ENCODE measurements at places on chromosomes 2 and 18. TPM values are rescaled to one million over a fixed set of nuclear protein-coding genes. Genes with fewer than 3 reads are reported as not detected.

ABCB11 gene
- total RNA-seq: not detected

SNORC gene
- total RNA-seq: 0.61 TPM

COLEC11 gene
- 0.79 TPM for total RNA-seq

GRCh38 chr2:49037197-49037596 is 117.1 kb downstream of the FSHR start:
- DNase-seq: no peak

DNA sequence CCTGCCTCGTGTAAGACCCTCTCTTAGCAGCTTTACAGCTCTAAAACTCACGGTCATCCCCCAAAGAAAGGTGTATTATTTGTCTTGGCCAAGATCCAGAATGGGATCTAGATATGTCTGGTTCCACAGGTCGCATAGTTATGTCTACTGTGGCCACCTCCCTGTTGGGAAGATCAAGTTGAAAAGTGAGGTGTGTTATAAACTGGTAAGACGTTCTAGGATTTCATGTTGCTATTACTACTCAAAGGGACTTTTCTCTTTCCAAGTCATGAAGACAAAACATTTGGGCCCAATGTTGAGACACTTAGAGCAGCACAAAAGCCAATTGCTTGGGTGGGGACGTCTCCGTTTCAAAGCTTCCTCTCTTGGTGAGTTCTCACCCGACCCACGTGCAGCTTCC is 766.0 kb downstream of the RNF144A start:
- no peak for DNase-seq

DNA sequence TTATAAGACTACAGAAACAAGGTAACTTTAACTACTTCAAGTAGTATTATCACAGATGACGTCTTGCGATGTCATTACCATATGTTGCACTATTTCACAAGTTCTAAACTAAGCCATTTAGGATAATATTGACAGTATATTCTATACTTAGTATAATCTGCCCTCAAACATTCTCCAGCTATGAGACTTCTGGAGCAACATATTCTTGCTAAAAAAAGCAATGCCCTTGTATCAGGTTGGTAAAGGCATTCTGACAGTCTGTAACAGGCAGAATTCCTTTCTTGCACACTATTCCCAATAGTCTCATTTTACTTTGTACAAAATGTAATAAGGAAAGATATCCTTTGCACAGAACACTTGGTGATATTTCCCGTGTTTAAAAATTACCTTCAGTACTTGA is 694.8 kb upstream of the PKDCC start:
- DNase-seq: no peak
